Activated effector memory CD4-positive, alpha-beta T cell treated with Interleukin-2 at 50 U/mL for 16 hours (primary cell): ENCODE measurements at places on chromosomes 12 and 14.

- no peak for DNase-seq
Observed at GRCh38 chr14:20836668-20837338, 34.2 kb upstream of the RNASE1 start.

- no peak for DNase-seq
Observed at GRCh38 chr14:75141967-75142366, 15.1 kb upstream of the NEK9 start.

GRCh38 chr12:68317047-68317667 is 15.0 kb downstream of the MDM1 start:
- DNase-seq = no peak

- no peak for DNase-seq
Observed at GRCh38 chr14:90566481-90566880, 169.7 kb downstream of the CALM1 start.

- no peak for DNase-seq
Observed at GRCh38 chr12:71639341-71639760, 24.3 kb downstream of the ZFC3H1 start.

- DNase-seq = no peak
Observed at GRCh38 chr12:65685514-65685913, 138.8 kb upstream of the HMGA2 start.

GRCh38 chr12:120230974-120231315 is 30.0 kb upstream of the RPLP0 start:
- no peak for DNase-seq

DNA sequence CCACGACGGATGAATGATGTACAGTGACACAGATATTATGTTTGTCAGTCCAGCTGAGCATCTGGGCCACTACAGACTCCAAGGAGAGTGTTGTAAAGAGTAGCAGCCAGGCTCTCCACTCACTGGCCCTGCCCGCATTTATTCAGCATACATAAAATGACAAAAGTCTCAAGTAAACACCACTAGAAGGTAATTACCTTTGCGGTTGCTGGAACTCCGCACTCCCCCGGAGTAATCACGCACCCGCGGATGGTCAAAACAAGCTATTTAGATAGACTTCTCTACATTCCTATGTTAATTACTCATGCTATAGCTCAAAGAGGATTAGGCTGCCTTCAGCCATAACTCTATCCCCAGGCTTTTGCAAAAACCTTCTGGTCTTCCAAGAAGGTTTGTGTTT is 18.8 kb upstream of the STRAP start:
- no peak for DNase-seq

- no peak for DNase-seq
Observed at GRCh38 chr12:104048811-104049210, 1.2 kb downstream of the GLT8D2 start.

GRCh38 chr14:48349689-48350088 is 674.3 kb upstream of the MDGA2 start:
- DNase-seq = no peak

DNA sequence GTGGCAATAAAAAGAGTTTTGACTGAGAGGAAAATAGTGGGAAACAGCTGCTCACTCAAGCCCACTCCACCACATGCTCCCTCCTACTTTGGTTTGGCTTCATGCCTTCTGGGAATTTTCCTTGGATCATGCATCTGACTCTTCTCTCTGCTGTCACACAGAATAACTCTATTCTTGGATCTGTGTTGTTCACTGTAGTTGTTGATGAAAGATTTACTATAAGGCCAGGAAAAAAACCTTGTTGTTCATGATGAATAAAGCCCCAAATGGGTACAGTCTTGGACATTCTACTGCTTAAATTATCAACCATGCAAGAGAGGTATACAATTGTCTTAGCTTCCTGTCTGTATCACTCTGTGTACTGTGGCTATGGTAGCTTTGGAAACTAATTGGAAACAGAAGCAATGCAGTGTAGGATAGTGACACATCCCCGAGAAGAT is 70.5 kb downstream of the TMX1 start:
- no peak for DNase-seq

GRCh38 chr12:71942259-71942658 is 3.6 kb downstream of the TPH2 start:
- DNase-seq = no peak

DNA sequence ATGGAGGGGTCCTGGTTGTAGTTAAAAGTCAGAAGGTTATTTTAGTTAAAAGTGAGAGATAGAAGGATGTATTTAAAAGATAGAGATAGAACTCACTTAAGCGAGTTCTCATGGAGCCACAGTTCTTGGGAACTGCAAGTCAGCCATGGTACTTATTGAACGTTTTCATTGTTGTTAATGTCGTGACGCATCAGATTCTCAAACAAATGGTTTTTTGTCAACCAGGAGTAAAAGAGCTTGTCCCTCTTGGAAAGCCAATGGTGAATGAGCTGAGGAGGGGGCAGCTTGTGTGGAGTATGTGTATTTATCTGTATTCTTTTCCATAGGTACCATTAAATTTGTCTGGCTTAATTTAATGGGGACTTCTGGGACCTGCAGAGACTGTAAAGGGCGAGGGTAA is 68.6 kb downstream of the FIGNL2 start:
- no peak for DNase-seq

DNA sequence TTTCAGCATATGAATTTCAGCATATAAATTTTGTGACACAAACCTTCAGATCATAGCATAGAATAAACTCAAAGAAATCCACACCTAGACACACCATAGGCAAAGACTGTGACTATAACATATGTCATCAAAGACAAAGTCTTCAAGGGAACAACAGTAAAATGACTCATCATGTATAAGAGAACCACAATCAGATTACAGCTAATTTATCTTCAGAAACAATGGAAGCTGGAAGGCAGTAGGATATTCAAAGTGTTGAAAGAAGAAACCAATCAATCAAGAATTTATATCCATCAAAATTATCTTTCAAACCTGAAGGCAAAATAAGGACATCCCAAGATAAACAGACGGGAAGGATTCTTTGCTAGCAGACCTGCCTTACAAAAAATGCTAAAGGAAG is 29.0 kb downstream of the DLK1 start:
- DNase-seq = no peak

GRCh38 chr12:103114296-103115055 is 157.0 kb downstream of the ASCL1 start:
- DNase-seq = no peak

- DNase-seq = no peak
Observed at GRCh38 chr12:107328442-107329133, 235.2 kb upstream of the CRY1 start.

GRCh38 chr14:89504602-89505313 is 87.7 kb upstream of the FOXN3 start:
- DNase-seq = no peak

DNA sequence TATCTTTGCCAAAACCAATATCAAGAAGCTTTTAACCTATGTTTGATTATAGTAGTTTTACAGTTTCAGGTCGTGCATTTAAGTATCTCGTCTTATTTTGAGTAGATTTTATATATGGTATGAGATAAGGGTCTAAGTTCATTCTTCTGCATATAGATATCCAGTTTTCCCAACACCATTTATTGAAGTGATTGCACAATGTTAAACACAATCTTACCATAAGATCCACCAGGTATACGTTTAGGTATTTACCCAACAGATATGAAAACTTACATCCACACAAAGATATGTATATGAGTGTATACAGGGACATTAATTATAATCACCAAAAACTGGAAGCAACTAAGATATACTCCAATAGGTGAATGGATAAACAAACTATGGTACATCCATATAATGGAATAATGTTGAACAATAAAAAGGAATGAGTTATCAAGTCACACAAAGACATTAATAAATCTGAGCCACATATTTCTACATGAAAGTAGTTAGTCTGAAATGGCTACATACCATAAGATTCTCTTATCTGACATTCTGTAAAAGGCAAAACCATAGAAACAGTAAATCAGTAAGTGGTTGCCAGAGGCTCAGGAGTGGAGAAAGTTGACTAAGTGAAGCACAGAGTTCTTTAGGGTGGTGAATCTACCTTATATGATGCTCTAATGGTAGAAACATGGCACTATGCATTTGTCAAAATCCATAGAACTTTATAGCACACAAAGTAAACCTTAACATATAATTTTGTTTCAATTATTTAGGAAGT is 222.6 kb downstream of the NUAK1 start:
- no peak for DNase-seq
